H7 (cell line): ENCODE measurements at places on chromosomes 1 and 21. TPM values are rescaled to one million over a fixed set of nuclear protein-coding genes. Genes with fewer than 3 reads are reported as not detected.

DNA sequence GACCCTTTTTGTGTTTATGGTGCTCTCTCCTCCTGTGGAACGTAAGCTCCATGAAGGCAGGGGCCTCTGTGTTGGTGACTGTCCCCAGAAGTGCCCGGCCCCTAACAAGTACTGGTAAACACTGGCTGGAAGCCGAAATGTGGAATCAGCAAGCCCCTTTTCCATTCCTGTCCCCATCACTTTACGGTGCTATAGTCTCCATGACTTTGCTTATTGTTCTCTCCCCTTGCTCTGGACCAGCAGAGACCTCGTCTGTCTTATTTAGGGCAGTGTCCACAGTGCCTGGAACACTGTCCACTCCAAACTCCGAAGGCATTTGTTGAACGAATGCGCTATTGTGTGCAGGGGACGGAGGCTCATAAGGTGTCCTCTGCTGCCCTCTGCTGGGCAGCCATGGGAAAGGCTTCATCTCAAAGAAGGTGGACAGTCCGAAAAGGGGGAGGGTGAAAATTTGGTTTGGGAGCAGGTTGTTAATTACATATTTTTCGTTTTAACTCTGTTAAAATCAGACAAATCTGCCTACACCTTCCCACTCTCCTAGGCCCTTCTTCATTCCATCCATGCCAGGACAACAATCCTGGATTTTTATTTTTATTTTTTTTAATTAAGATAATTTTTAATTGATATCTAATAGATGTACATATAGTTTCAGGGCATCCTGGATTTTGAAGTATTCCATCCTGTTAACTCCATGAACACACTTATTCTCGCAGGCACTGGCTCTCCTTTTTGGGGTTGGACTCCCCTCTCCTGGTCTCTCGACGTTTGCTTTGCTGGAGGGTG, 115.6 kb downstream of the PGBD5 start:
- peak; percentile 87 for DNase-seq

DNA sequence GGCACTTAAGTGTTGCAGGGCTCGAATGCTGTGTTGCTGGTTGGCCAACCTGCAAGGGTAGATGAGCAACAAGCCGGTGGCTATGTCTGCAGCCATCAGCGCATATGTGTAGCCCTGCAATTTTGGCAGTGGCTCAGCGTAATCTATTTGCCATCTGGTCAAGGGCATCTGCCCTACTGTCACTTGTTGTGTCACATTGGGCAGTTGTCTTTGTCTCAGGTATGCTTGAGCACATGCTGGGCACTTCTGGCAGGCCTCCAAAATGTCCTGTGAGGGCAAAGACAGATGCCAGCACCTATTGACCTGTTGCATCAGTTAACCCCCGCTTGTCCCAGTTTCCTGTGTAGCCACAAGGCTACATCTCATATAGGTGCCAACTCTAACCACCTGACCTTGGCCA, 111.8 kb downstream of the GDAP2 start:
- DNase-seq = no peak

DNA sequence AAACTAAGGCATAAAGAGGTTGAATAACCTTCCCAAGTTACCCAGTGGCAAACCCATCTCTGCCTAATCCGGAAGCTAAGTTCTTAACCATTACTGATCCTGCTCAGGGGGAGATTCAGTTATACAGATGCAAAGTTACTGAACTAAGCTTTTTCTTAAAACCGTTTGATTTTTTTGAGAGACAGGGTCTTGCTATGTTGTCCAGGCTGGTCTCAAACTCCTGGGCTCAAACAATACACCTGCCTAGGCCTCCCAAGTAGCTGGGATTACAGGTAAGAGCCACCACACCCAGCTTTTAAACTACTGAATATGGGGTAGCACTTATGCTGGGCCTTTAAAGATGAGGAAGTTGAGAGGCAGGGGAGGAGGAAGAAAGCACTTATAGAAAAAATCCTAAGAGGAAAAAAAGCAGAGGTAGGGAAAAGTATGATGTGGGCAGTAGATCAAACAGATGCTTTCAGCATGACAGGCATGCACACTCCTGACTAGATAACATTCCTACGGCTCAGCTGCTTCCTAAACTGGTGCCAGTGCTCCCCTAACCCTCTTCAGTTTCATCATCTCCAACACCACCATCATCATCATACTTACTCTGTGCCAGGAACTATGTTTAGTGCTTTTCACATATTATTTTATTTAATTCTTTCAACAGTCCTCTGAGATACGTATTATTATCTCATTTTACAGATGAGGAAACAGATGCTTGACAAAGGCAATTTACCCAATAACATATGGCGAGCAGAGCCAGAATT, 5.8 kb downstream of the PAFAH2 start:
- DNase-seq = no peak

DNA sequence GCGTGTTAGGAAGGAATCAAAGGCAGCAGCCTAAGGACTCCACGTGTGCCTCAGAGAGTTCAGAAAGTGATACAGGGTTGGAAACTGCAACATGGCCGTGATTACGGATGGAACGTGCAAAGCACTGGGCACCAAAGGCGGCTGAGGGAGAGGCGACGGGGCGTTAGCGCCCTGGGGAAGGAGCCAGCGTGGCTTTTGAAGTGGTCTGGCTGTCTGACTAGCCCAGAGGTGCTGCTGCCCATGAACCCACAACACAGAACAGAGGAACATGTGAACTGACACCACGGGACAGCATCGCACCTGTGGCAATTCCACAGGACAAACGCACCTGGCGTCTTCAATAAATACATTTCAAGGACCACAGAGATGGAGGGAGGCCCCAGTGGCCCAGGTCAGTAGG, 18.0 kb upstream of the TMEM52 start:
- DNase-seq = no peak

DNA sequence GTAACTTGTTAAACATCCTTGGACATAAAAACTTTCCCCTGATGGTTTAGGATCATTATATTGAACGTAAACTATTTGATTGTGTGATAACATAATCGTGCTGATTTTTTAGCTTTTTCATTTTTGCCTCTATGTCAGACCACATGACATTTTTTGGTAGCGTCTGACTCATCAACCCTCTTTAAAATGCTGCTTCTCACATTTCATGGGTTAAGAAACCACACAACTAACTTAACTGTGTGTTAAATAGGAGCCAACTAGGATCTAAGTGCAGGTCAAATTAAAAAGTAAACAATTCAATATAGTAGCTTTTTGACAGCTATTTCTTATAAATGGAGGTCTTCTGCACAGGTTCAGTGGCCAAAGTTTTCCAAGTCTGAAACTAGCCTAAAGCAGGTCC, 9.8 kb downstream of the BTG3 start:
- no peak for DNase-seq

- DNase-seq = no peak
These were observed 26.1 kb downstream of the ETS2 start for GRCh38 chr21:38831526-38832467.

GRCh38 chr1:192631749-192632148, 4.2 kb upstream of the RGS13 start:
- no peak for DNase-seq

GRCh38 chr1:45793942-45794604, 9.3 kb upstream of the MAST2 start:
- no peak for DNase-seq

GRCh38 chr1:100039591-100039990, 69.8 kb downstream of the SLC35A3 start:
- DNase-seq = no peak

DNA sequence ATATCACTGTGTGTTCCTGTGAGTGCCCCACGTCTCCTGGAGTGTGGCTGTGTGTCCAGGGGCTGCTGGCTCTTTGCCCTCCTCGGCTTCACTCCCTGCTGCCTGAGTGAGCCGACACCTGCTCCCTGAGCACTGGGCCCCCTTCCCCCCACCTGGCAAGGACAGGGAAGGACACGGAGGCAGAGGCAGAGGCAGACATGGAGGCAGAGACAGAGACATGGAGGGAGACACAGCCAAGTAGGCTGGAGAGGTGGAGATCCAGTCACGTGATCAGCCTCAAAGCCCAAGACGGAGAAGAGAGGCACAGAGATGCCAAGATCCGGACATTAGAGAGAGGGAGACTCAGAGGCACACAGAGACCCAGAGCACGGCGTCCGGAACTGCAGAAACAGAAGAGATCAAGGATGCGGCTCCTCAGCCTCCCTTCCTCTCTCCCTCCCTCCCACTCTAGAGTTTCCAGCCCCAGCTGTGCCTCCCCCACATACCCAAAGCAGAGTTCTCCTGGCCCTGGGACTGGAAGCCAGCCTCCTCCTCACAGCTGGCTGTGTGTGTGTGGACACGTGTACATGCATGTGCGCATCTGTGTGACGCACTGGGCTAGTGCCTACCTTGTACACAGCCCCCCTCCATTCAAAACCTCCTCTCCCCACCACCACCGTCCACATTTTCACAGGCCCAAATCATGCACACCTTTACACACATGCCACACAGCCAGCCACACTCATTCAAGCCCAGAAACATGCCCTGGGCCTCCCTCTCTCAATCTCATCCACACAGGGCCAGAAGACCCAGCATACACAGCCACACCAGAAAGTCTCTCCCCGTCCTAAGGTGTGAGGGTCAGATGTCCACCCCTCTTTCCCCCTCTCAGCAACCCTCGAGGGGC, 39.1 kb upstream of the WASF2 start:
- peak; percentile 76 for DNase-seq

GRCh38 chr1:33234131-33234530, 22.2 kb upstream of the ZNF362 start:
- DNase-seq = no peak

DNA sequence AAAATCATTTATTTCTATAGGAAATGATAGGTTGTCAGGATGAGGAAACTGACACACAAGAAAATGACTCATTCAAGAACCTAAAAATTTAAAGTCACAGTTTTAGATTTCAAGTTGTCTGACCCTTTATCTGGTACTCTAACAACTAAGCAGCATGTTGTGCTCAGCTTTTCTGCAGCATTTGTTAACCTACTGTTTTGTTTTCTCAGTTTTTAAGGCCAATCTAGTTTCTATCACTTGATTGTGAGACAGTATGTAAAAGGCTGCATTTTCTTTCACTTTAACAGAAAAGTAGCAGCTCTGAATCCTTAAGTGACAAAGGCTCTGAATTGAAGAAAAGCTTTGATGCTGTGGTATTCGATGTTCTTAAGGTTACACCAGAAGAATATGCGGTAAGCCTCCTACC, 59.1 kb downstream of the RALGPS2 start:
- DNase-seq = no peak

DNA sequence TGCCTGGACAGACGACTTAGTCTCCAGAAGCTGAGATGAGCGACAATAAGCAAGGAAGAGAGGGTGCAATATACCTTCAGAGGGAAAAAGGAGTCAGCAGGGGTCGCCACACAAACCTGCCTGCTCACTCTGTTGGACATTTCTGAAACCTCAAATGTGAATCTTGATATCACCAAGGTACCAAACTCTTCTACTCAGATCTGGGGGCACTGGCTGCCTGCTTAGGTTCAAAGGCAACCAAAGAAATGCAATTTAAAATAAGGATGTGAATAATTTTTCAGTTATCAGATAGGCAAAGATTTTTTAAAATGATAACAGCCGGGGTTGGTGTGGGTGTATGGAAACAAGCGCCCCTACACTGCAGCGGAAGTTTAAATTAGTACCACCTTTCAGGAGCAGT, 164.2 kb downstream of the HIVEP3 start:
- no peak for DNase-seq

DNA sequence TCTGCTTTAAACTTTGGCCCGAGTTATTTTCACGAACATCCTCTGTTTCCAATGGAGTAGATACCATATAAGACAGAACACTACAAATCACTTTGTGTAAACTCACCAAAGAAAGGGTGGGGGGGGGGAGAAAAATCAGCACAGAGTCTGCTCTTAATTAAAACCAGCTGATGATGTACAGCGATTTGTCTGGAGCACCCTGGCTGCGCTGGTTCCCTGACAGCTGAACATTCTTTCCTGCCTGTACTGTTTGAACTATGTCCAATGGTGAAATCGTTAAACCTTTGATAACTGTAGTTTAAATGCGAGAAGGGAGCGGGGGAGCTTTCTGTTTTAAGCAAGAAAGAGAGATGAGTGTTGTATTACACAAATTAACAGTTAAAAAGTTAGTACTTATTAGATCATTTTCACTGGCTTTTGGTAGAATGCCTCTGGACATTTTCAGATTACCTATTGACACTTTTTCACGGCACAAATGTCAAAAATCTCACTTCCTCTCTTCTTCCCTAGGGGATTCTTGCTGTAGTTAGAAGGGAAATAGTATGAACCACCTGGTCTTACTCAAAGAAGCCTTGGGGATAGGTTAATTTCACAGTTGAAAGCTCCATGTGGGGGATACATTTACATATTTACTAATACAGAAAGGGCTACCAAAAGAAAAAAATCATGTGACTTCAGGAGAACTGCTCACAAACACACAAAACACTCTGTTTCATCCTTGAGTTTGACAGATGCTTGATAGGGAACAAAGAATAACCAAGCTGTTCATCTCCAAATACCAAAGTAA, 140.2 kb upstream of the RUNX1 start:
- DNase-seq = no peak

- peak; percentile 97 for DNase-seq
These were observed at the start of gene FAM131C for GRCh38 chr1:16073490-16074119. Gene FAM131C (minus strand): TSS chr1:16073651. CDS start chr1:16073442, 209 bp downstream.

DNA sequence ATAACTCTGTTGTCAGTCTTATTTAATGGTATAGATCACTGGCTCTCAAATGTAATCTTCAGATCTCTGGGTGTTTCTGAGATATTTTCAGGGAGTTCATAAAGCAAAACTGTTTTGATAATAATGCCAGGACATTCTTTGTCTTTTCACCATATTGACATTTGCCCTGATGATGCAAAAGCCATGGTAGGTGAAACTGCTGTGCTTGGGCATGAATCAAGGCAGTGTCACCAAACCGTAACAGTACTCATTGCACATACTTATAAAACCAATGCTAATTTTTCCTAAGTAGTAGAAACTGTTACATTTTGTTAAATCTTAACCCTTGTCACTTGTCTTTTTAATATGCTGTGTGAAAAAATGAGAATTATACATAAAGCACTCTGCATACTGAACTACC, 76.0 kb downstream of the RPS6KC1 start:
- no peak for DNase-seq

DNA sequence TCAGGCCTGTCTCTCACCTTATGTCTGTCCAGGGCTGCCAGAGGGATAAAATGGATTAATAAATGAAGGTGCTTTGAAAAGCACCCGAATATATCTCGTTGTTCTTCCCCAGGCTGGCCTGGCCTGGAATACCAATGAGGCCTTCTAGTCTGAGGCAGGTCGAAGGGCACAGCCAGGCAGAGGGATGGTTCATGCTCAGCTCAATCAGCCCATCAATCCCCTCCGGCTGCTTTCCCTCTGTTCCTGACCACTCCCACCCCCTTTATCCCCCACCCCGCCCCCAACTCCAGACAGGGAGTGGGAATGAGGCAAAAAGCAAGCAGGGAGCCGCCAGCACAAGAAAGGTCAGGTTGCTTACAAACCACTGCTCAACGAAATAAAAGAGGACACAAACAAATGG, 40.0 kb upstream of the PRELP start:
- DNase-seq = peak; percentile 49

GRCh38 chr1:209080170-209080781, 503.2 kb upstream of the CAMK1G start:
- no peak for DNase-seq

Gene ERICH3
- total RNA-seq = not detected in 2 replicates

Gene KIF17
- total RNA-seq = 3.5 and 10.1 TPM in 2 replicates

Gene RHD
- total RNA-seq = 0.10 and 0.30 TPM in 2 replicates

Gene PLEKHN1
- 1.6 and 2.0 TPM in 2 replicates for total RNA-seq

Gene ITPKB
- total RNA-seq = 15.3 and 20.8 TPM in 2 replicates

Gene LCE6A
- total RNA-seq = not detected in 2 replicates

Gene DDAH1
- 33.3 and 39.3 TPM in 2 replicates for total RNA-seq

Gene ACTL8
- total RNA-seq = 0.97 and 1.4 TPM in 2 replicates

Gene FCRLA
- not detected in 2 replicates for total RNA-seq

Gene TFF3
- total RNA-seq = 2.1 and 9.2 TPM in 2 replicates

Gene KCNK2
- 0.31 and 1.3 TPM in 2 replicates for total RNA-seq
